Mucosa of gallbladder (tissue), 1 donor: ENCODE measurements at places on chromosomes 12 and 14. TPM values are rescaled to one million over a fixed set of nuclear protein-coding genes. Genes with fewer than 3 reads are reported as not detected.

The KRT1 gene
- 2.9 TPM for total RNA-seq

The BEGAIN gene
- total RNA-seq, result 4.5 TPM

DNA sequence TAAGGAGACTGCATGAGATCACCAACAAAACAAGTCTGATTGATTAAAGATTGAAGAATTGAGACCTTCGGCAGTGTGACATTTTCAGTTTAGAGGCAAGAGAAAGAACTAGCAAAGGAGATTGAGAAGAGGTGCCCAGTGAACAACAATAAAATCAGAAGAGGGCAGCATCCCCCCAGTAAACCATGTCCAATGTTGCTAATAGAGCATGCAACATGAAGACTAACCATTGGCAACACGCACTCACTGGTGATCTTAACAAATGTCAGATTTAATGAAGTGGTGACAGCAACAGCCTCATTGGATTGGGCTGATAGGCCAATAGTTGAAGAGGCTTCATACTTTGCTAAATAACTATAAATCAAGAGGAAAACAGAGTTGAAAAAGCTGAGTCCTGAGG is 20.7 kb upstream of the TAS2R14 start:
- no peak for DNase-seq

DNA sequence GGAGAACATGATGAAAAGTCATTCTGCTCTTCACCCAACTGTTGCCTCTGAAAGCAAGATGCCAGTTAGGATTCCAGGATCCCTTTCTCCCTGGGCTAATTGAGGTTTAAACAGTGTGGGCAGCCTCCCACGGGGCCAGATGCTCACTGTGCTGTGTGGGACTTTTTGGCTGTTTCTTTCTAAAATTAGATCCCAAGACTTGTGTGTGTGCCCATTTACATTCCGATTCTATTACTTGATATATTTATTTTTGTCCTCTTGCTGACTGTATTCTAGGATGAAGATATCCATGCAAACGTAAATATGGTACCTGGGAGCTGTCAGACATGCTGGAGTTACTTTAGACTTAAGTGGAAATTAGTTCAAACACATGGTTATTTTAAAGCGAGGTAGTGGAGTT is 6.2 kb downstream of the IFT43 start:
- DNase-seq, result no peak

- no peak for DNase-seq
These were observed 60.0 kb downstream of the EML1 start for GRCh38 chr14:99853206-99853605.

- DNase-seq, result no peak
These were observed 211.1 kb upstream of the DAAM1 start for GRCh38 chr14:58977366-58977765.

DNA sequence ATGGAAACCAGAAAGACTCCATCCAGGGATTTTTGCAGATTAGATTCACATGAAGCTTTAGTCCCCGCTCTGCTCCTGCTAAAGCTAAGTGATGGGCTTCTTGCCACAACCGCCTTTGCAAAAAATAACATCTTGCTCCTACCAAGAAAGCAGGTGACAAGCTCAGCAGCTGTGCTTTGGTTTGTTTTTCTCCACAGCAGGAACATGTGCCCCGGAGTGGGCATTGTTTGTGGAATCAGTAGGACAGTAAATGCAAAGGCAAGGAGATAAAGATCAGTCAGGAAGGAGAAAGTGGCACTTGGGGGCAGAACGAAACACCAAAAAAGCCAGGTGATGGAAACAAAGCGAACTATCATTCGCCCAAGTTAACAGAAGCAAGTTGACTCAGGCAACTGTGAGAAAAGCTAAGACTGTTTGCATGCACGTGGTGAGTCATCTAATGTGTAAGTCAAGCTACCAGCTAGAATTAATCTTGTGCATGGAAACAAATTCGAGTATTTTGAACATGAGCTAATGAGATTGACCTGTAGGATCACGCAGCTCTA is 165.5 kb upstream of the PLXNC1 start:
- DNase-seq, result no peak

DNA sequence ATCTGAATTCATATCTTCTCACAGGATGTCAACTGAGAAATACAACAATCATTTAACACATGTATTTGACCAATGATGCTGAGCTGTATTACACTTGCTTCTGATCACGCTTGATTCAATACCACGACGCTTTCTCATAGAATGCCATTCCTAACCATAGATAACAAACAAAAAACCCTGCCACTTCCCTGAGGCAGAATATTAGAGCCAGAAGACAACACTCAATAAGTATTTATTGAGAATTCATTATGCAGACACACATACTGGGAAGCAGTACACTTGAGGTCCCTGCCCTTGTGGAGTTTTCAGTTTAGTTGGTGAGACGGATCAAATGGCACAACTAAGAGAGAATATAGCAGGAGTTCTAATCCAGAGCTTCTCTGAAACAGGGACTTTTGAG is 32.4 kb downstream of the BLTP3B start:
- DNase-seq, result no peak
